ENCODE measurements at places on chromosomes 5 and 9.

GRCh38 chr5:38922199-38922598 lies 76.4 kb downstream of the OSMR start:
- DNase-seq: no peak

DNA sequence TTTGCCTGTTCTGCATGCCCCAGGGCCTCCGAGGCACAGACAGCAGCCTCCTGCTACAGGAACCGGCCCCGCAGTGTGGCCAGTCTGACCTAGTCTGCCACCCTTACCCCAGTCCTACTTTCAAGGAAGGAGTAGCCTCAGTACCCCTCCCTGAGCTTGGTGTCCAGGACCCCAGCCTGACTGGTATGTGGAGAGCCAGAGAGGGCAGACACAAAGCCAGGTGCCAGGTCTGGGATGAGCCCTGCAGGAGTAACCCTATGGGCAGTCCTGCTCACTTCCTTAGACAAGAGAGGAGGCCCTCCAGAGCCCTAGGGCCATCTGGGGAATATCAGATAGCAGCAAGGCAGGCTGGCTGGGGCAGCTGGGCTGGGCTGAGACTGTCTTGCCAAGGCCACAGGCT lies 67.8 kb downstream of the NRG2 start:
- no peak for DNase-seq

- no peak for DNase-seq
Observed at GRCh38 chr5:107285772-107286171, 385.0 kb downstream of the EFNA5 start.

DNA sequence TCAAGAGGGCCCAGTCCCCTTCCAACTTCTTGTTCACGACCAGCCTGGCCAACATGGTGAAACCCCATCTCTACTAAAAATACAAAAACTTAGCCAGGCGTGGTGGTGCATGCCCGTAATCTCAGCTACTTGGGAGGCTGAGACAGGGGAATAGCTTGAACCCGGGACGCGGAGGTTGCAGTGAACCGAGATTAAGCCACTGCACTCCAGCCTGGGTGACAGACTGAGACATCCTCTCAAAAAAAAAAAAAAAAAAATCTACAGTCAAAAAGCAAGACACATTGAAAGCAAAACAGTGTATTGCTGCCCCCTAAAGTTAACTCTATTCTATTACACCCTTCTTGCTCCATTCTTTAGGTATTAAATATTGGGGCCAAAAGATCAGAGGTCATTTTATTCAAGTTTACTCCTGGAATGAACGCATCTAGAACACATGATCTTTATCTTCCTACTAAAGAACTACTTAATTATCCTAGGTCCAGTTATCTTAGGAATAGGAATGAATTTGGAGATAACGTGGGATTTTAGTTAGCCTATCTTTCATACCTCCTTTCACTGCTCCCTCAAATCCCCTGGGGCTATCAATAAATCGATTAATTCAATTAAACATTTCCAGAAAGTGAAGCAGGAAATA lies 2.4 kb downstream of the ATG12 start:
- no peak for DNase-seq

DNA sequence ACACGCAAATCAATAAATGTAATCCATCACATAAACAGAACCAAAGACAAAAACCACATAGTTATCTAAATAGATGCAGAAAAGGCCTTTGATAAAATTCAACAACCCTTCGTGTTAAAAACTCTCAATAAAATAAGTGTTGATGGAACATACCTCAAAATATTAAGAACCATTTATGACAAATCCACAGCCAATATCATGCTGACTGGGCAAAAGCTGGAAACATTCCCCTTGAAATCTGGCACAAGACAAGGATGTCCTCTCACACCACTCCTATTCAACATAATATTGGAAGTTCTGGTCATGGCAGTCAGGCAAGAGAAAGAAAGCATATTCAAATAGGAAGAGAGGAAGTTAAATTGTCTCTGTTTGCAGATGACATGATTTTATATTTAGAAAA lies 1946.3 kb upstream of the CDH9 start:
- no peak for DNase-seq

- no peak for DNase-seq
Observed at GRCh38 chr9:123096987-123097386, 63.5 kb downstream of the GPR21 start.

- DNase-seq: no peak
Observed at GRCh38 chr5:131794586-131794985, 2.2 kb downstream of the FNIP1 start.

- no peak for DNase-seq
Observed at GRCh38 chr5:117999939-118000549, 988.3 kb downstream of the DTWD2 start.

- DNase-seq: no peak
Observed at GRCh38 chr5:160966921-160967320, 114.9 kb upstream of the ATP10B start.

GRCh38 chr9:128550770-128551656 lies 1.4 kb upstream of the SPTAN1 start:
- DNase-seq: no peak

DNA sequence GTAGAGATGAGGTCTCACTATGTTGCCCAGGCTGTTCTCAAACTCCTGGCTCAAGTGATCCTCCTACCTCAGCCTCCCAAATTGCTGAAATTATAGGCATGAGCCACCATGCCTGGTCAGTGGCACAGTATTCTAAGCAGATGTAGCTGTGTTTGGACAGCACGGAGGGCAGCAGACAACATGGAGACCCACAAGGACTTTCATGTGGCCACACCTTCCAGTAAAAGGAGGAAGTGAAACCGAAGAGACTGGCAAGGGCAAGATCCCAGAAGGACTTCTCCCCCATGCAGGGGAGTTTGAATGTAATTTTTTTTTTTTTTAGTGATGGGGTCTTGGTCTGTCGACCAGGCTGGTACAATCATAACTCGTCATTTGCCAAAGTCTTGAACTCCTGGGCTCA lies 172.2 kb downstream of the TRPM3 start:
- DNase-seq: no peak

- no peak for DNase-seq
Observed at GRCh38 chr5:59037453-59037852, 454.6 kb downstream of the RAB3C start.

GRCh38 chr5:54296386-54296785 lies 14.0 kb downstream of the ARL15 start:
- no peak for DNase-seq

- peak; percentile 48 for DNase-seq
Observed at GRCh38 chr5:132427281-132428146, 58.0 kb downstream of the SLC22A5 start.

DNA sequence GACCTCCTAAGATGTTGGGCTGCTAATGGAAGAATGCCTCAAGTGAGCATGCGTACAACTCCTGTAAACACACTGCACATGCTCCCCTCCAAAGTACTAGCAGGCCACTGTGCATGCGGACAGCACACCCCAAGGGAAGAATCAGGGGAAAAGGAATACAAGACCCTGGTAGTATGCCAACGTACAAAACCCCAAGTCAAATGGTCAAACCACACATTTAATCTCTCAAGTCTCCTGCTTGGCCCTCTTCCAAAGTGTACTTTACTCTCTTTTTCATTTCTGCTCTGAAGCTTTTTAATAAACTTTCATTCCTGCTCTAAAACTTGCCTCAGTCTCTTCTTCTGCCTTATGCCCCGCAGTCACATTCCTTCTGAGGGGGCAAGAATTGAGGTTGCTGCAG lies 466.4 kb downstream of the DMRTA1 start:
- no peak for DNase-seq

- DNase-seq: no peak
Observed at GRCh38 chr9:14030375-14031059, 283.4 kb downstream of the NFIB start.

DNA sequence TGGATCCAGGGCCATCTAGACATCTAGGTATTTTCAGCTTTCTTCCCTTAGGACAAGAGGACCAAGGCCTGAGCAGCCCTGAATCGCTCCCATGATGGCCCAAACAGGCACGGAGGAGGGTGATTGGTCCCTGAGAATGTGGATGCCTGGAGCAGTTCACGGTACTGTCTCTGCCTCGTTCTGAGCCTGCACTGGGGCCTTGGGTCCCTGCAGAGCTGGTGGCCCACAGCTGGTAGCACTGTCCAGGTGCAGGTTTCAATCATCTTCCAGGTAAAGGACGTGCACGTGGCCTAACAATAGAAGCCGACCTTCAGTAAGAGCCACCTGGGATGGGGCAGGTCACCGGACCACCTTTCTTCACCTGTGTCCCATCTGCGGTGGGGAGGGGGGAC lies 19.4 kb upstream of the FCN1 start:
- no peak for DNase-seq

DNA sequence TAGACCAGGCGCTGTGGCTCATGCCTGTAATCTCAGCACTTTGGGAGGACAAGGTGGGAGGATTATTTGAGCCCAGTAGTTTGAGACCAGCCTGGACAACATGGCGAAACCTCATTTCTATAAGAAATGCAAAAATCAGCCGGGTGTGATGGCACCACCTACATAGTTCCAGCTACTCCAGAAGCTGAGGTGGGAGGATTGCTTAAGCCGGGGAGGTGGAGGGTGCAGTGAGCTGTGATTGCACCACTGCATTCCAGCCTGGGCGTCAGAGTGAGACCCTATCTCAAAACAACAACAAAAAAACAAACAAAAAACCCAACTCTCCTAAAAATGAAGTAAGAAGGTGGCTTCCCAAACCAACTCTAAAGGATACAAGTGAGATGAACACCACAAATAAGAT lies 23.0 kb downstream of the IARS1 start:
- no peak for DNase-seq

DNA sequence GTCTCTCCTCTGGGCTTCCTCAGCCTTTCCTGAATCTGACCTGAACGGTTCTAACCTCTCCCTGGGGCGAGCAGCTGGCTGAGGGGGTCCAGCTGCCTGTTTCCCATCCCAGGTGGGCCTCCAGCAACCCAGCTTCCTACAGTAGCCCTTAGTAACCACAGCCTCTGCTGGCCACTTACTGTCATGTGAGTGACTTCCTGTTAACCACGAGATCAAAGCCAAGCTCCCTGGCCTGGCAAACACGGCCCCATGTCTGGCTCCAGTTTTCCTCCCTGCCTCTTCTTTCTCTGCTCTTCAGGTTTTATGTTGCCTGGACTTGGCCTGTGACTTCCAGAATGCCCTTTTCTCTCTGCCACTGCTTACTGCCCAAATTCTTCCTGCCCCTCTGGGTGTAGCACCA lies 47.2 kb upstream of the DAB2IP start:
- no peak for DNase-seq

DNA sequence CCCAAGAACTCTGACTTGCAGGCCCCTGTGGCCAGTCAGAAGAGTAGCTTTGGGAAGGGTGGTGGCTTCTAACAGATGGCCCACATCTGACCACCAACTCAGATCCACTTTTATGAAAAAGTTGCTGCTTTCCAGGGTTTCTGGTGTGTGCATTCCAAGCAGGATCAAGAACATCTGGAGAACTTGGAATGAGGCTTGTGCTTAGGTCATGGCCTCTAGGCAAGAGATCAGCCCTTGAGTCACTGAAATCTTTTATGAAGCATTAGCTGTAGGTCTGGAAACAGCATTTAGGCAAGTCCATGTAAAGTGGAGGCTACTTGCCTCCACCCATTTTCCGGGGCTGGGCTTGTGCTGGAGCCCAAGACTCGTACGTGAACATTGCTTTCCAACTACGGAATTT lies 433.3 kb downstream of the SH3GL2 start:
- no peak for DNase-seq

DNA sequence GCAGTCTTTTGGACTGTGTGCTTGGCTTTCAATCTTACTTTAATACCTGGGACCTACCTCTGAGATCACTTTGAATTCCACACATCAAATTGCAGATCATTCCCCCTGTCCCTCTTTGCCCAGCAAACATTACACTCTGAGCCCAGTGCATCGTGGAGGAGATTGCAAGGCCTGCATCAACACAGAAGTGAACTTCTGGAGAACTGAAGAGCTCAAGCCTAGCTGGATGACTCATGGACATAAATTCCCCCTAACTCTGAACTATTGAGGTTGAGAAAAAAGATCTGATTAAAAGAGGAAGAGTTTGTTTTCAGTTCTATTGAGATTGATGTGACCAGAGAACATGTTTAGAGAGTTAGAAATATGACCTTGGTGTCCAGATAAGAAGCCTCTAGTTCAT lies 316.0 kb upstream of the DMAC1 start:
- DNase-seq: no peak

GRCh38 chr5:136089791-136090190 lies 42.9 kb upstream of the SMAD5 start:
- DNase-seq: no peak

- DNase-seq: no peak
Observed at GRCh38 chr5:84564321-84565075, 179.8 kb upstream of the EDIL3 start.

DNA sequence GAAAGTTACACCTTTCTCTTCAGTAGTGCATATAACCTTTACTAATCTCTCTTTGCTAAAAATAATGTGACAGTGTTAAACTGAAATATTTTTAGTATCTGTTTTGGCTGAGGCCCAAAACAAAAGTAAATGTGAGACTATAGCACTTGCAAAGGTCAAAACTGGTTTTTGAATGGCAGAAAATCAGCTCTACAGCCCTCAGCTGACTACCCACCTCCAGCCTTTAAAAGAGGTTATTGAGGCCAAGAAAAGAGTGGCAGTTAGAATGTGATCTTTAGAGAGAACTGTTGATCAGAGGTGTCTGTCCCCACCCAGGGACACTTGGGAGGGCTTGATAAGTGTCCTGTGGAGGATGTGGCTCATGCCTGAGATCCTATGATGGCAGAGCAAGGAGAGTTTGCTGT lies 30.9 kb downstream of the PRKACG start:
- DNase-seq: no peak

DNA sequence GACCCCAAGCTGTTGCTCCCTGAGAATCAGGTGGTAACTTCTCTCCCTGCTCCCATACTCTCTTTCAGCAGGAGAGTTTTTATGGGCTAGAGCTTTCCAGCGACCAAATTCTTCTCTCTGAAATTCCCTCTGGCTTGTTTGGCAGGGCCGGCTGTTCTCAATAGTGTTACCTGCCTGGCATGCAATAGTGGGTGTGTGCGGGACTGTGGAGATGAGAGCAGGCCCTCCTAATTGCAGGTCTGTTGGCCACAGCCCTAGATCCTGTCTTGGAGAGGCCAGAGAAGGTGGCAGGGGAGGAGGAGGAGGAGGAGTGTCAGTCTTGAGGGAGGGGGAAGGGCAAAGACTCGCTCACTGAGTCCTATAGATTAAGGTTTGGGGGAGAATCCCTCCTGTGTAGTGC lies 29.5 kb downstream of the AQP7 start:
- no peak for DNase-seq

- no peak for DNase-seq
Observed at GRCh38 chr5:139577689-139578290, 16.7 kb downstream of the UBE2D2 start.
